ENCODE measurements at places on chromosomes 3 and 15.

- no peak for DNase-seq
These were observed 12.0 kb downstream of the LYSMD4 start for GRCh38 chr15:99721104-99721778.

- DNase-seq: no peak
These were observed 22.8 kb upstream of the SPRED1 start for GRCh38 chr15:38229705-38230310.

DNA sequence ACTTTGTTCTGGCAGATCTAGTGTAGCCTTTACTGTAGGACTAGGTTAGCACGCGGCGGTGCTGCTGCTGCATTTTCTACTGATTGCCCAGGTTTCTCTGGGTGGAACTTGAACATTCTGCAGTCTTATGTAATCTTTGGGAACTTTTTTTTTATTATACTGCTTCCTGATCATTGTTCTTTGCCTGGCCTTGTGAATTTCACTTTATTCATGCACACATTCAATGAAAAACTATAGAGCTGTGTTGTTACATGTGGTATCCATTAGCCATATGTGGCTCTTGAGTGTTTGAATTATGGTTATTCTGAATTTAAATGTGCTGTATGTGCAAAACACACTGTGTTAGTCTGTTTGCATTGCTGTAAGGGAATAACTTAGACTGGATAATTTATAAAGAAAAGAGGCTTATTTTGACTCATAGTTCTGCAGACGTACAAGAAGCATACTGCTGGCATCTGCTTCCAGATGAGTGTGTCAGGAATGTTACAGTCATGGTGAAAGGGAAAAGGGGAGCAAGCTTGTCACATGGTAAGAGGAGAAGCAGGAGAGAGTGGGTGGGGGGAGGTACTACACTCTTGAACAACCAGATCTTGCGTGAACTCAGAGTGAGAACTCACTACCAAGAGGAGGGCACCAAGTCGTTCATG, 26.5 kb downstream of the MEF2A start:
- DNase-seq: no peak

DNA sequence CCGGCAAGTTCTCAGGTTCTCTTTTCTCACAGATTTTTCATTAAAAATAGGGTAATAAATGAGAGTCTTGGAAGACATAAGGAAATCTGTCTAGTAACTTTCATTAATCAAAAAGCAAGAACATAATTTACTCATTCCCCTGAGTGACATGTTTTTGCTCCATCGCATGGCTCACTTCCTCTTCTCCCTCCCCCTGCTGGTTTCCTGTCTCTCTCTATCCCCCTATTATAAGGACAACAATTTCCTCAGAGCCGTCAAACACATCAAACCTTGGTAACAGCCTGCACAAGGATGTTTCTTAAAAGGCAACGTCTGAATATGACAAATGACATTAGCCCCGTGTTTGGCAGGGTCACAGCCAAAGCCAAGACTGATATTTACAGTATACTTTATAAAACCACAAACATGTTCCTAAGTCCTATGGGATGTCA, 1149.6 kb downstream of the IGSF11 start:
- no peak for DNase-seq

- no peak for DNase-seq
These were observed 128.5 kb downstream of the MYRIP start for GRCh38 chr3:39937874-39938273.

DNA sequence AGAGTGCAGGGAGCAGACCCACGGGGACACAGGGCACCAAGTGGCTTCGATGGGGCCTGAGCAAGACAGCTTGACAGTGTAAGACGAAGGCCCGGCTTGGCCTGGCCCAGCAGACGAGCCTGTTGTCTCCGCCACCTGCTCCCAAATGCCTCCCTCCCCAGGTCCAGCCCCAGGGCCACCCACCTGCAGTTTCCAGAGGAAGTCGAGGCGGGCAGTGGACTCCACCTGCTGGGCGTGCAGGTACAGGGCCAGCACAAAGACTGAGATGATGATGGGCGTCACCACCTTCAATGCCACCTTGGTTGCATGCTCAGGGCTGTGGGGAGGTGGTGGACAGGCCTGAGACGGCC, 94.1 kb downstream of the SEC22A start:
- no peak for DNase-seq

DNA sequence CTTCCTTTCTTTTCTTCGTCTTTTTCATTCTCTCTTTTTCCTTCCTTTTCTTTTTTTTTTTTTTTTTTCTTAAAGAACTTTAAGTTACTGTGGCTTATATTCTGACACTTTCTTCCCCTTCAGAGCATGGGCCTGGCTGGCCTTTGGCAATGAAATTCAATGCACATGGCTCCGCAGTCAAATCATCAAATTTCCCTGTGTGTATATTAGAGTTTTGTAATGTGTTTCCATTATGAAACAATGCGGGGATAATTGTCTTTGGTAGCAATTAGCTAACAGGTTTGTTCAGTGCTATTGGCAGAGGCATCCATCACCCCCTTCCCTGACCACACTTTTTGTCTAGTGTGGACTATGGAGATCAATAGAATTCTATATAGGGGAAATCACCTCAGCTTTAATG, 80.5 kb downstream of the CDIN1 start:
- no peak for DNase-seq

DNA sequence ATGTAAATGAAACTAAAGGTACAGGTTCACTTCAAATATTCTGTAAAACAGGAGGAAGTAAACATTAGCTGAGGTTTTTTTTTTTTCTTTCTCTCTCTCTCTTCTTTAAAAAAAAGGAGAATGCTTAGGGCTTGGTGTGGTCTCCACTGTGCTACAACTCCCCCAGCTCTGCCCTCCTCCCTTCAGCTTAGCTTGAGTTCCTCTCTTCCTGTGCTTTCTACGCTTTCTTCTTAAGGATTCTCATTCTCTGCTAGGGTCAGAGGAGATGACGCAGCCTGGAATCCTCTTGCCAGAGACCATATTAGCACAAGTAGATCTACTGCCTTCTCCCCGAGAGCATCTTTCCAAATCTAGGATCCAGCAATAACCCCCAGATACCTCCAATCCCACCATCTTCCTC, 69.1 kb upstream of the SNRK start:
- no peak for DNase-seq

- DNase-seq: no peak
These were observed 2.6 kb upstream of the ULK3 start for GRCh38 chr15:74845581-74845980.

DNA sequence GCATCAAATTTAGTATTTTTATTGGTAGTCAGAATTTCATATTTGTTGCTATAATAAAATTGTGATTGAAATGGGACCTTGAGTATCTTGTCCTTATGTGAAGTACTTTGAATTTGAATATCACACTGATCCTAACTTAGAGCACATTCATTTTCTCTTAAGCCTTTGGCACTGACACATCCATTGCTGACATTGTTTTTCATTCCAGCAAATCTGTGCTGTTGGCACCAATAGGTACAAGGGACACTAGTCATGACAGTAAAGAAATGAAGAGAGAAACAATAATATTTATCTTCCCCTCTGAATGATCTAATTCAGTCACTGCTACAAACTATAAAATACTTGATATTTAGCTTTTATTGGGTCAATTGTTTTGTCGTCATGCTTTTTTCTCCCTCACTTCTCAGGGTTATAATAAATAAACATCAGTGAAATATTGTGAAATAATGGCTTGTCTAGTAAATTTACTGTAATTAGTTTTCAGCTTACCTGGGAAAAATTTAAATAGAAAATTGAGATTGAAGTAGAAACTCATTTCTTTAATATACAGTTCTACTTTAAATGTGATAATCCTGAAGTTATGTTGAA, 166.8 kb upstream of the MLF1 start:
- no peak for DNase-seq

DNA sequence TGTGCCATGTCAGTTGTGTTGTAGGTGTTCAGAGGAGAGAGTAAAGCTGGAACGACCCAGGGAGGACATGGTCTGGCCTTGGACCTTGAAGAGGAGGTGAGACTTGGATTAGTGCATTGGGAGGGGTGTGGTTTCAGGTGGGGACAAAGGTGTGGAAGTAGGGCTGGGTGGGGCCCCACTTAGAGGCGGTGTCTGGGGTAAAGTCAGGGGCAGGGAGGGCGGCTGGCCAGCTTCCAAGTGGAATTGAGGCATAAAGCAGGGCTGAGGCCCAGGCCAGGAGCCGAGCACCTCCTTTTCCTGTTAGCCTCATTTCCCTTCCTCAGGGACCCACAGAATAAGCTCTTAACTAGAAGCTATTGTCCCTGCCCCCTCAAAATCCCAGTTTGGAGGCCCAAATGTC, 36.2 kb upstream of the FLNB start:
- DNase-seq: no peak

DNA sequence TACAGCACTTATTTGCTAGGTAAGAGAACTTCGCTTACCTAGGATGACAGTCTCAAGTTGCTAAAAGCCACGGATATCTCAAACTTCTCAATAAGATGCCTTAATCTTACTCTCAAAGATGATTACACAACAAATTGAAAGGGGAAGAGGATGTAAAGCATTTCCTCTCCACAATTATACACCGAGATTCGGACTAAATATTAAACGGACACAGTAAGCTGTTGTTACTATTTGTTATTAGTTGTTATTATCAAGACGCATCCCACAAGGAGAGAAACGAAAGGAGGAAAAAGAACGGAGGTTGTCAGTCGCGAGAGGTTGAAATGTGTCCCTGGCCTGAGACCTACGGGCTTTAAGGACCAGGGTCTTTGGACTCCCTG, 660 bp downstream of the ZNF106 start:
- peak; percentile 15 for DNase-seq

DNA sequence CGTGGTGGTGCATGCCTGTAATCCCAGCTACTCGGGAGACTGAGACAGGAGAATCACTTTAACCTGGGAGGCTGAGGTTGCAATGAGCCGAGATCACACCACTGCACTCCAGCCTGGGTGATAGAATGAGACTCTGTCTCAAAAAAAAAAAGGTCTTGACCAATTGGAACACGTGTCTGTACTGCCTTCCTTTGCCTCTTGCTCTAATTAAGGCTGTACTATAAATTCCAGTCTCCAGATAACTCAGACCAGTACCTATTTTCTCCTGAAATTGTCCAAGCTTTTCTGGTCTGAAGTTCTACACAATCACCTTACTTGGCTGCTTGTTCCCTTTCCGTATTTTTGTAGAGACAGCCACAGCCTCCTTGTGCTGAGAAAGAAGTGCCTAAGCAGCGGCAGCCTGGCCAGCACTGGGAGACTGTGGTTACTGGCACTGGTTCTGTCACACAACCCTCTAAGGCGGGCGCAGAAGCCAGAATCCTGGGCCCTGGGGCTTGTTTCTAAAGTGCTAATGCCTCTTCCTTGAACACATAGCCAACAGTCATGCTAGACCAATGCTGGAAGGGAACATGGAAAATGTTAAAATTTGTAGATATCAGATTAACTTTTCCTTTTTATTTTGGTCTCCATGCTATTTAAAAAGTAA, 6.2 kb upstream of the CEP70 start:
- no peak for DNase-seq

DNA sequence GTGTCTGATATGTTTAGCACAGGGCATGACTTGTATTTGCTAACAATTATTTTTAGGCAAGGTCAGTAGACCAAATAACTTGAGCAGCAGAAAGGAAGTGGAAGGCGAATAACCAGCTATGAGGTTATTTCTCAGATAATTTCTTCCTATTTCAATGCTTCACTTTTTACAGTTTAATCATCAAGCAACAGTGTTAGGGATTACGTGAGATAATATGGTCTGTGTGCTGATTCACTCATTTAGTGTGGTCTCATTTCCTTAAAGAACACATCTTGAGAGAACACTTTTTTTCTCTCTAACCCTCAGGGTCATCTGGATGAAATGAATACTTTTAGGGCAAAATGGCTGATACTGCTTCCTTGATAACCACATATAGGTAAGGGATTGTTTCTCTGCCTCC, 126.0 kb upstream of the CCNL1 start:
- no peak for DNase-seq

GRCh38 chr3:69359916-69360315, 26.0 kb downstream of the FRMD4B start:
- DNase-seq: no peak

DNA sequence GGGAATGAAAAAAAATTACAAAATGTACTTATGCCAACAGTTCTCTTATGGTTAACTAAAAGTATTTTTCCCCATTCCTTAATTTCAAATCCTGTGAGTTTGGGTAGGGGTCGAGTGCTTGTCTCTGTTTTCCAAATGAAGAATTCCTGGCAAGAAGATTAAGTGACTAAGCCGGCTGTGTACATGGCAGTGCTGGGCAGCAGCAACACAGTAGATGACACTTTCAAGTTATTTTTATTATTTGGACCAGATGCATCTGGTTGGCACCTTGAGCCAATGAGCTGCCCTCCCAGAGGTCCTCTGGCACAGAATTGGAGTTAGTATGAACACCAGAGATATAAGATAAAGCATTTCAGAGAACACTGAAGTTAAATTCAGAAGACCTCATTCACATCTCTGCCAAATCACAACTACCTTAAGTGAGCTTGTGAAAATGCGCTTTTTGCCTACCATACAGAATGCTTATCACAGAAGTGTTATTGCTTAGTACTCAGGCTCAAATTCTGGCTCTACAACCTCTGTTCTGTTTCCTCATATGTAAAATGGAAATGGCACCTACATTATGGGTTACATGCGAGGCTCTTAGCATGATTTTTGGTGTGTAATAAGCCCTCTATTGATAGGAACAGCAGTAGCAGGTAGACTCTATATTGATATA, 256.9 kb downstream of the UBE2E2 start:
- no peak for DNase-seq

DNA sequence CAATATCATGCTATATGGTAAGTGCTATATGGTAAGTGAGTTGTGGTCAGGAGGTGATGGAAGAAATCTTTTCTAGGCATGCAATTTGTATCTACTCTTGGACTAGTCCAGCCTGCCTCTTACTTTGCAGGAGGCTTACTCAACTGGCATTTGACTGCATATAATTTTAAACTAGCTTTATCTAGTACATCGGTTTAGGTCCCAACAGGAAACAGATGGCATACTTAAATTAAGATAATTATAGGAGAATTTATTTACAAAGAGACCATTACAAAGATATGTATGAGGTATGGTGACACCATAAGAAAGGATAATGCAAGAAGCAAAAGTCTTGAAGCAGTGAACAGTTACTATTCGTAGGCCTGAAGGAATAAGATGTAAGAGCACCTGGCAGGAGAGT, 7.8 kb downstream of the SLC28A2 start:
- no peak for DNase-seq

GRCh38 chr3:191255156-191255555, 56.1 kb downstream of the OSTN start:
- no peak for DNase-seq

DNA sequence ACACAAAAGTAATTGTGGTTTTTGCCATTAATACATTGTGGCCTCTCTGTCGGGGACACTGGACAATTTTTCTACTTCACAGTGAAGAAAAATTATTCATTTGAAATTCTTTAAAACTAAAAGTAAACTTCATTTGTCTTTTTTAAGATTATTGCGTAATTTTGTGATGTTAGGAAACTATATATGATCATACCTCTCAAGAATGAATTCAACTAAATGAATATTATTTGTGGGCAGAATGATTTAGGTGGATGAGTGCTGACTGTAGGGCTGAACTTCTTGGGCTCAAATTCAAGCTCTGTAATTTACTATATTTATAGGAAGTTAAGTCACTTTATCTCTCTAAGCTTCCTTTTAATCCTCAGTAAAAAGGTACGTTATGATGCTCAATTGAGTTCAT, 441.2 kb downstream of the ROBO1 start:
- DNase-seq: no peak

- no peak for DNase-seq
These were observed 208.0 kb downstream of the NR2F2 start for GRCh38 chr15:96538491-96538890.

GRCh38 chr3:129555616-129556357, 12.8 kb downstream of the H1-8 start:
- DNase-seq: no peak

GRCh38 chr3:50487181-50487580, 16.3 kb downstream of the CACNA2D2 start:
- DNase-seq: no peak

GRCh38 chr3:115709093-115709492, 85.8 kb downstream of the GAP43 start:
- no peak for DNase-seq

Measured in AG08396 (cell line).